Activated CD8-positive, alpha-beta T cell treated with anti-CD3 and anti-CD28 coated beads, Interleukin-2, amount 10 ng/mL, durations not matched to agents 7 days and 5 days (primary cell): ENCODE measurements at places on chromosomes 6 and 20. TPM values are rescaled to one million over a fixed set of nuclear protein-coding genes. Genes with fewer than 3 reads are reported as not detected.

Gene KCNG1
- total RNA-seq: not detected

Gene MATN4
- total RNA-seq: 0.39 TPM

Gene VPS16
- 55.2 TPM for total RNA-seq

- DNase-seq: no peak
Measured at GRCh38 chr6:52417675-52418111, 2.4 kb upstream of the EFHC1 start.

- no peak for DNase-seq
Measured at GRCh38 chr6:28757429-28758045, 166.2 kb downstream of the TRIM27 start.

DNA sequence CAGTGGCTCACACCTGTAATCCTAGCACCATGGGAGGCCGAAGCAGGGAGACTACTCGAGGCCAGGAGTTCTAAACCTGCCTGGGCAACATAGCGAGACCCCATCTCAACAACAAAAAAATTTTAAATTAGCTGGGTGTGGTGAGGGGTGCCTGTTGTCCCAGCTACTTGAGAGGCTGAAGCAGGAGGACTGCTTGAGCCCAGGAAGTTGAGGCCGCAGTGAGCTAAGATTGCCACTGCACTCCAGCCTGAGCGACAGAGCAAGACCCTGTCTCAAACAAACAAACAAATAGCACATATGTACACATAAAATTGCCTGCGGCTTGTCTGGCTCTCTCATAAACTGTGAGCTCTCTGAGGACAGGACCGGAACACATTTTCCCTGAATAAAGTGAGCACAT, 106.3 kb downstream of the BANF2 start:
- DNase-seq: no peak

- DNase-seq: peak; percentile 34
Measured at GRCh38 chr6:10633216-10633615, 61.2 kb downstream of the C6orf52 start.

DNA sequence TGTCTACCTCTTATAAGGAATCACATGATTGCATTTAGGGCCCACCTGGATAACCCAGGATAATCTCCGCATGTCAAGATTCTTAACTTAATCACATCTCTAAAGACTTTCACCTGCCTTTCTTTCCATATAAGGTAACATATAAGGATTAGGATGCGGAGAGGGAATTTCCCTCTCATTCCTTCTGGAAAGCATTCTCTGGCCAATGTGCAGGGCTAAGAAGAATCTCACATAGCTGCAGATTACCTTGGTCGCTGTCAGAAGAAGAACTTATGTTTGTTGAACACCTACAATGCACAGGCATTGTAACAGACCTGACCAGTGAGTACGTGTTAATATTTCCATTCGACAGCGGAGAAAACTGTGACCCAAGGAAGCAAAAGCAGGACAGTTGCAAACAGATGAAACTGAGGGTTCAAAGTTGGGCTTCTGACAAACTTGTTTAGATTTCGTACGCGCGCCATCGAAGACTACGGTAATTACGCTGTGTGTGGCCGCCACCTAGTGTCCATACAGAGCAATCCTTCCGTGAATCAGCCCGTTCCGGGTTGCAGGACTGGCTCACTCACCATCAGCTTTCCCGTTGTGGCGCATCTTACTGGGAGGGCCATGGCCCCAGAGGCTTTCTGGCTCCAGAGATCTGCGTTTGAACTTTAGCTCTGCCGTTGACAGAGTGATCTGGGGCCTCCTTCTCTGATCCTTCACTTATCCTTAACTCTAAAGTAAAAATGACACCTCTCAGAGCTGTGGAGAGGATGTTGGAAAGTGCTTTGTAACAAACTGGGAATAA, 9.5 kb downstream of the C20orf202 start:
- DNase-seq: peak; percentile 84

DNA sequence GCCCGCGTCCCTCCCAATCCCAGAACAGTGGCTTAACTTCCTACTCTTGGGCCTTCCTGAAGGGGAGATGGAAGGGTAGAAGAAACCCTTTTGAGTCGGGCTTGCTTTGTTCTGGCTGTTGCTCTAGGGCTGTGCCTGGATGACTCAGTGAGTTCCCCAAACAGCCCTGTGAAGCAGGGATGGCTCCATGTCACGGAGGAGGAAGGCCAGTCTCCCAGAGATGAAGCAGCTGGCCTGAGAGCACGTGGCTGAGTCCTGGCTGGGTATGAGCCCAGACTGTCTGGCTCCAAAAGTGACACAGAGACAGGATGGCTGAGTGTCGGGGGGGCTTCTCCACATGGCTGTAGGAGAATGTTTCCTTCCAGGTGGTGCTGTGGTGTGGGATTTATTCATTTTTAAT, 4.6 kb downstream of the SYTL3 start:
- DNase-seq: no peak

DNA sequence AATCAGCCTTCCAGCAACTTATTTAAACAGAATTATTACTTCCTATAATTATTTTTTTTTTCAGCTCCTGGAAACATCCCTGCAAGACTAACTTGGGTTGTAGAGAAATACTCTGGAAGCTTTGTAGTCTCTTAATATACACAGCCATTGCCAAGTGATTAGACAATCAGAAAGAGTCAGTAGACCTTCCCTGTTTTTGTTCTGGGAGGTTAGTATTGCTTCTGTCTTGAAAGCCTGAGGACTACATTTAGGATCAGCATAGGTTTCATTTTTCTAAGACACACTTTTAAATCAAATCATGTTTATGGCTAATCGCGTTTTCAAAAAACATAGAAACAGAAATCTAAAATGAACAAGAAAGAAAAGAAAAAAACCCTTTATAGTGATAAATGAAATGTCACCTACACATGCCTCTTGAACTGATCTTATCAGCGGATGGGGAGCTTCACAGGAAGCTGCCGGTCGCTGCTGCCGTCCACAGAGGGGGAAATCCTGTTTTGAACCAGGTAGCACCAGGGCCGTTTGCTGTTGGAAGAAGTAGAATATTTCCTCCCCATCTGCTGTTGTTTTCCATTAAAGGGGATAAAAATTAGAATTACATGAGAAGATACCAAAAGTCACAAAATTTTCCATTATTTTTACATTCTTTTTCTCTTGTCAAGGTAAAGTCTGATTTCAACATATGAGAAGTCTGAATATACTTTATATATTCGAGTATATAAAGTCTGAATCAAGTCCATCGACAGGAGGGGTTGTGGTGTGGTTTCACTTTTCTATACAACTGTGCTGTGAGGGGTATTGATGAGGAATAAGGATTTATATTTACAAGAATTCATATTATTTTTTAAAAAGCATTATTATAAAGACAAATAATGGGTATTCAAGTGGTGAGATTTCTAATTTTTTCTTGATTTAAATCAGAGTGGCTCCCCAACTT, 94.6 kb downstream of the ARMC2 start:
- DNase-seq: peak; percentile 81

GRCh38 chr6:131600716-131601115, 27.3 kb downstream of the MED23 start:
- no peak for DNase-seq

DNA sequence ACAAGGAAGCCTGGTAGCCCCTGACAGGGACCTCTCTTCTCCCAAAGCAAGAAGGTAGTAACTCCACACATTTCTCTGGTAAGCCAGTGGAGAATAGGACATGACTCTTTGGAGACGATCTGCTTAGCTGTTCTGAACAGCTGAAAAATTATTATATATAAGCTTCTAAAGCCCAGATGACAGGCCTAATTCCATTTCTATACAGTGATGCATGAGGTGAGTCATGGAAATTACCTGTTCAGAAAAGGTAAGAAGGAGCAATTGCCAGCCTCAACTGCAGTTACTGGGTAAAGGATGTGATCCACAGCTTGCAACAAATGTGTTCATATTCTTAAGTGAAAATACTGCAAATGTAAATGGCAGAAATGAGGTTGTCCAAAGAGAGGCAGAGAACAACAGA, 54.0 kb downstream of the PREP start:
- no peak for DNase-seq

GRCh38 chr6:72953971-72954381, 271.3 kb downstream of the KHDC1L start:
- no peak for DNase-seq

- DNase-seq: no peak
Measured at GRCh38 chr6:35786810-35787209, 6.0 kb downstream of the CLPSL1 start.

GRCh38 chr6:11833626-11834592, 55.3 kb upstream of the ADTRP start:
- DNase-seq: no peak
